Panc1 (cell line): ENCODE measurements at places on chromosomes 5 and 9. TPM values are rescaled to one million over a fixed set of nuclear protein-coding genes. Genes with fewer than 3 reads are reported as not detected.

GRCh38 chr5:151541571-151541970 lies 49.6 kb downstream of the FAT2 start:
- no peaks in the 10 kb centered on the region for H3K36me3 ChIP-seq
- no peak overlapping the region for H3K4me3 ChIP-seq
- no peaks in the 10 kb centered on the region for H3K4me1 ChIP-seq
- no peak overlapping the region for H3K27ac ChIP-seq

DNA sequence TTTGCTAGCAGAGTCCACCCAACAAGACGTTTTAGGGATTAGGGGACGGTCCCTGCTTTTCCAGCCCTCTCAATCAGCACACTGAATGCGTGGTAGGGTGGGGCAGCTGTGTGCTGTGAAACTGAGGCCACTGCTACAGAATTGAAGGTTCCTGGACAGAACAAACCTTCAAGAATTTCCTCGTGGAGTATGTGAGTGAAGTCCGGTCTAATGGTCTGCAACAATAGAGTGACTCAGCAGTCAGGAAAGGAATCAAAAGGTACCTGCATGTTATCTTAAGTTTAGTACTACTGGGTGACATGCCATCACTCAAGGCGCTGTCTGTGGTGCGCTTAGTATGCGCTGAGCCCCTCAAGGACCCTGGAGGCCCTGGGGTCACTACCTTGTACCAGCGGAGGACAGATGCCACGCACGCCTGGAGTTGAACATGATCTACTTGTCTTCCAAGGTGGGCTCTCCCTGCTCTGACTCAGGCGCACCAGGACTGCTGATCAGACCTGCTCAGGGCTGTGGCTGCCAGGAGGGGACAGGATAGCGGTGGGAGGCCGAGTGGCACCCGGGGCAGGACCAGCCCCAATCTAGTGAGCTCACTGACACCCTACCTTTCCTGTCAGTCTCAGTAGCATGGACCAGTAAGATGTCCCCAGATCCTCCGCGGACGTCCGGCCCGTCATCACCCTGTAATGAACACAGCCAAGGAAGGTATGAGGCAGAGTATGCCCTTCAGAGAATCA lies 50.5 kb downstream of the PRRT1B start:
- no peak overlapping the region for H3K4me3 ChIP-seq
- H3K27ac ChIP-seq: no peak overlapping the region
- H3K36me3 ChIP-seq: no peaks in the 10 kb centered on the region
- DNase-seq: no peak
- H3K4me1 ChIP-seq: no peaks in the 10 kb centered on the region; the same call in 1 of the 2 replicates

DNA sequence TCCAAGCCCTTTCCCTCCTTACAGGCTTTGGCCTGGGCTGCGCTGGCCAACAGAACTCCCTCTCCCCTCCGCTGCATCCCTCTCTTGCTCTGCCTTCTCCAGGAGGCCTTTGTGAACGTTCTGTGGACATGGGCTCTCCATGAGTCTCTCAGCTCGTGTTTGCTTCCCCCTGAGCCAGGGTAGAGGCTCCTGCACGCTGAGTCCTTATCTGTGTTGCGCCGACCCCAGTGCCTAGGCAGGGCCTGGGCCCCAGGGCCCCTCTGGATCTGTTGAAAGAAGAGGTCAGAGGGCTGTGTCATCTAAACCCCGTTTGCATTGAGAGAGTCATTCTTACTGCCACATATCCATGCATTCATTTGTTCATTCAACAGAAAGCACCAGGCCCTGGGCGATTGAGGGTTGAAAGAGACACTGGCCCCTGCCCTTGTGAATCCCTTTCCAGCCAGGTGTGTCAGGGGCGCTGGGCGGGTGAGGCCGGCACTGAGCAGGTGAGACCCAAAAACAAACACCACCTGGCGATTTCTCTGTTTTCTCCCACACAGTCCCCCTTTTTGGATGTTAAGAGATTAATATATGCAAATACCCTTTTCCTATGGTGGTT lies 111.2 kb upstream of the IER5L start:
- H3K27me3 ChIP-seq: no peaks in the 10 kb centered on the region
- no peak for DNase-seq
- no peak overlapping the region for H3K27ac ChIP-seq
- no peak overlapping the region for H3K4me3 ChIP-seq
- no peaks in the 10 kb centered on the region for H3K4me1 ChIP-seq

GRCh38 chr9:98833090-98833956 lies 25.9 kb downstream of the GALNT12 start:
- no peak for DNase-seq
- no peaks in the 10 kb centered on the region for H3K27me3 ChIP-seq
- H3K27ac ChIP-seq: no peak overlapping the region

Gene FAM81B
- not detected for total RNA-seq

Gene TSSK1B
- total RNA-seq: not detected

Gene IRX1
- total RNA-seq: not detected

Gene PLAC8L1
- total RNA-seq: 0.49 TPM

Gene PROB1
- total RNA-seq: 2.3 TPM
